ENCODE measurements at places on chromosomes 11 and 22.

DNA sequence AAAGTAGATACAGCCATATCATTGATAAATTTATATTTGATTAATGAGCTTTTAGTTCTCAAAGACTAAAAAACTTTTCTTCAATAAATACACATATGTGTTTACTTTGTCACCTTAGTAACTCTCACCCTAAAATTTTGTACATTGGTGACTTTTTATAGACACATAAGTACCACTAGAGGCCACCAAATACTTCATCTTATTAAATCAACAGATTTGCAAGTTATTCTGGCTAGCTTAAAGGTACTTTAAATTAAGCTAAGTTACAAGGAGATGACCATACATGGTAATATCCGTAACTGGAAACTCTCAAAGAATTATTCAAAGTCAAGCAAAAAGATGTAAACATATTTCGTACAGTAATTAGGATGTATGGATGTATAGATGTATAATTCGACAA, 112.2 kb downstream of the SBF2 start:
- DNase-seq = no peak

DNA sequence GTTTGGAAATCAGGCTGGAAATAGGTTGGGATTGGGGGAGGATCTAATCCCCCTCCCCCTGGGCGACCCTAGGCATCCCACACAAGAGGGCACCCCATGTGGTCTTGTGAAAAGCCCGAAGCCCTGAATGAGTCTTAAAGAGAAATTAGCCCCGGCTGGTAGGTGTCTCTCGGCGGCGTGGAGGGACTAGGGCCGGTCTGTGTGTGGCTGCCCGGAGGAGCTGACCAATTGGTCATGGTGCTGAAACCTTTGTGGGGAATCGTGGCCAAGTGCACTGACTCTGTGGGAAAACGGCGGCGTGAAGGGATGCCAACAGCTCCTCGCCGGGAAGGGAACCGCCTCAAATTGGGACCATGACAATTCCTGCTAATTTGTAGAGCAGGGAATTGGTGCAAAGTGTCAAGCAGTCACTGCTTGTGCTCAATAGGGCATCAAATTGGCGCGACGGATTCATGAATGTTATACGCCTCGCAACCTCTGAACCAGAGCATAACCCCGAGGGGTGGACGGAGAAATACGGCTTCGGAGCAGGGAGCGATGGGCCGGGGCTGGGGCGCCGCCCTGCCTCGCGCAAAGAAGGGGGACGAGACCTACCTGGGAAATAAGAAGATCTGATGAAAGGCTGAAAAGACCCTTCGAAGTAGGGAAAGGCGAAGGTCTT, 1.5 kb downstream of the DBX1 start:
- DNase-seq = no peak

DNA sequence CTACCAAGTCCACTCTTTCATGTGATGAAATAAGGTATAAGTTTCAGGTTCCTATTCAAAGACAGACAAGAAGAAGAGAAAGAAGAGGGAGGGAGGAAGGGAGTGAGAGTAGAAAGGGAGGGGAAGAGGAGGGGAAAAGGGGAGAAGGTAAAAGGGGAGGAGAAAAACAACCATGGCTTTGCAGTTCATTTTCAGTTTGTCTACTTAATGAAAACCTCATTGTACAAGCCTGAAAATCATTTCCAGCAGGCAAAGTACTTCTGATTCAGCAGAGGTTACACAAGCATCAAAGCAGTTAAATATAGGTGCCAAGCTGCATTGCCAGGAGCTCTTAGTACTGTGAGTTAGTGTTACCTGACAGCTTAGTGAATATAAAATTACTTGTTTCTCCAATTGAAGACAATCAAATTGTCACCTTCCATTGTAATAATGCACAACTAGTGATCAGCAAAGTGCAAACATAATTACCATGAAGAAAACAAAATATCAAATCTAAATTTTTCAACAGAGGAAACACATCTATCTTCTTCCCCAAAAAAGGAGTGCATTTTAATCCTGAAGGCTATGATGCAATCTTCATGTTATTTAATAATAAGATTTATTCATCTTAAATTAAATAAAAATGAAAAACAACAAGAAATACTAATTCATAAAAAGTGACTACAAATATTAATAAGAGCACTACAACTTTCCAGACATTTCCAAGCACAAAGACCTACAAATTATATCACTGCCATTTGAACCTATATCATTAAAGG, 8.2 kb downstream of the SOX6 start:
- no peak for DNase-seq

- DNase-seq = no peak
Observed at GRCh38 chr11:117502779-117503100, 175.1 kb downstream of the CEP164 start.

- DNase-seq = no peak
Observed at GRCh38 chr11:33375236-33375635, 118.1 kb downstream of the HIPK3 start.

- no peak for DNase-seq
Observed at GRCh38 chr22:25153961-25154666, 45.5 kb upstream of the CRYBB3 start.

DNA sequence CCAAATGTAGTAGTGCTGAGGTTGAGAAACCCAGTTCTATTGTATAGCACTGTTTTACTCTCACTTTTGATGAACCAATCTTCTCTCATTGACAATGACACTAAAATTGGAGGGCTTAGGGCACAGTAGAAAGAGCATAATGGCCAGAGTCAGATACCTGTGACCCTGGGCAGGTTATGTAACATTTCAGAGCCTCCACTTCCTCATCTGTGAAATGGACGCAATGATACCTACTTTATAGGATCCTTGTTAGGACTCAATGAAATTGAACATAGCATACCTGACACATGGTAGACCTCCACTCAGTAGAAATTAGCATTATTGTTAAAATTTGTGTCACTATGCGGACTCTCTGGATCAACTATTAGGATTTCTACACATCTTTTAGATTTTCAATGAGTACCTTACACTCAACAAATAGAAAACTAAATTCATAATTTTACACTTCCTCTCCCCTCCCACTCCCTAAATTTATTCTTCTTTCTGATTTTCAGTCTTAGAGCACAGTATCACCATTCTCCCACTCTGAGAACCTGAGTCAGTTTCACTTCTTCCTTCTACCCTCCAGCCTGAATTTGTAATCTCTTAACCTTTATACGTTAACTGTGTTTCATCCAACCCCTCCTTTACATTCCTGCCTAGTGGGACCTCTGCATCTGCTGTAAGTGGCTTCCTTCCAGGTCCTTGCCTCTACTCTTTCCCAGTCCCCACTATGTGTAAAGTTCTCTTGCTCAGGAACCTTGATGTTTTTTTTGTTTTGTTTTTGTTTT, 78.3 kb downstream of the MICAL2 start:
- no peak for DNase-seq

DNA sequence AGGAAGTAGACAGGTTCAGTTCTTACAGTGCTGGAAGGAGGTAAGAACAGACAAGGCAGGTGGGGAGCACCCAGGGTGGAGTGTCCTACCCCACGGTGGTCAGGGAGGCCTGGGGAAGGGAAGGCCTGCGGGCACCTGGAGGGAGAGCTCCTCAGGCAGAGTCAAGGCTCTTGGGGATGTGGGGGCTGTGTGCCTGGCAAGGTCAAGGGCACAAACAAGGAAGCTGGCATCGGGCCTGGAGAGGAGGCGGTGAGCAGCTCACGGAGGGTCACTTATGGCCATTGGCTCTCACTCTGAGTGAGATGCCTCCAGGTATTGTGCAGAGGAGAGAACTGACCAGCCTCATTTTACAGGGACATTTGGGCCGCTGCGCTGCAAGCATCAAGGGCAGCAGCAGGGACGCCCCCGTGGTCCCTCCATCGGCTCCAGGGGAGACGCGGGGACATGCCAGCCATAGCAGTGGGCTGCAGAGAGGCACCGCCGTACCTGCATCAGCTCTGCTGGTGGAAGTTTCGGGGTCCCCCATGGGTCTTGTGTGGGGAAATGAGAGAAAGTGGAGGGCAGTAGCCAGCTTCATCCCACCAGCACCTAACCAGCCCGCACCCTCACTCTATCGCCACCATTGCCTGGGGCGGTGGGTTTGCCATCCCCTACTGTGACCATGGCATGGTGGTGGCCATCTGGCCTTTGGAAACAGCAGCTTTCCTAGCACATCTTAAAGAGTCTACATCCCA, 37.5 kb upstream of the RTL6 start:
- no peak for DNase-seq

DNA sequence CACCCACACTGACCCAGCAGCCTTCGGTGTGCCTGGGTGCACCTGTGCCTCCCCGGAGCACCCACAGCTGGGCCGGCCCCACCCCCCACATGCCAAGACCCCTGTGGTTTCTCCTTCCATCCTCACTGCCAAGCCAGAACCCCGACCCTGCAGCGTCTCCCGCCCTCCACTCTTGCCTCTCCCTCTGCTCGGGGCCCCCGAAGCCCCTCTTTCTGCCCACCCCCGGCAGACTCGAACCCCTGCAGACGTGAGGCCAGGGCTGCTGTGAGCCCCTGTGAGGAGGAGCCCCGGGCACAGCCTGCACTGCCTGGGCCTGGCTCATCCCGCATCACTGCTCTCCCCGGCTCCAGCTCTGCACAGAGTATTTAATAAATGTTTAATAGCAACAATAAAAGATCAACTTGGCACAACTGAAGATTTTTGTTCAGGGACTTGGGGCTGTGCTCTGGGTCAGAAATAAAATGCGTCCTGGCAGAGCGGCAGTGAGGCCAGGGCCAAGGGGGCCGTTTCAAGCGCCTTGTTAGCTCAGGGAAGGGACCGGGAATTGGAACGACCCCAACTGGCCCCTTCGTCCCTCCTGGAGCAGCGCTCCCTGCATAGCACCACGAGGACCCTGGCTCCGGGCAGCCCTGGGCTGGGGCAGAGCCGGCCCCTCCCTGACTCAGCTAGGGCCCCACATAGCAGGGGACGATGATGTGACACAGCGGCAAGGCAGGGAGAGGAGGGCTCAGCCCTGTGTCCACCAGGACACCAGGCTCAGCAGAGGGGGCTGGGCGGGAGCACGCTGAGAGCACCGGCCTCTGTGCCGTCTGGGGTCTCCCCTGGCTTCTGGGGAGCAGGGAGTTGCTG, 520.8 kb downstream of the BRD1 start:
- DNase-seq = no peak

DNA sequence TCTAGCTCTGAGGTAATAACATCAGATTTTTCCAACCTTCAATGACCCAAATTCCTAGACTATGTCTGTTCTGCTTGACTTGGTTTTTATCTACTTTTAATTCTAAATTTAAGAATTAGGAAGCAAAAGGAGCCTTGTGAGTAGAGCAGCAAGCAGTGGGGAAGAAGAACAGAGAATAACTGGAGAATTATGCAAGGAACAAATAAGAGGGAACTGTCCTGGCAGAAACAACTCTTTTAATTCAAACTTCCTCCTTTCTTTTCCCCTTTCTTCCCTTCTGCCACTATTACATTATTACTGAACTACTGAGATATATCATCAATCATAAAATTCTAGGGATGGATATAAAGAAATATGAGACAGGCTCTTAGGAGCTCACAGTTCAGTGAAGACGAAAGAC, 276.1 kb downstream of the SBF2 start:
- DNase-seq = no peak

DNA sequence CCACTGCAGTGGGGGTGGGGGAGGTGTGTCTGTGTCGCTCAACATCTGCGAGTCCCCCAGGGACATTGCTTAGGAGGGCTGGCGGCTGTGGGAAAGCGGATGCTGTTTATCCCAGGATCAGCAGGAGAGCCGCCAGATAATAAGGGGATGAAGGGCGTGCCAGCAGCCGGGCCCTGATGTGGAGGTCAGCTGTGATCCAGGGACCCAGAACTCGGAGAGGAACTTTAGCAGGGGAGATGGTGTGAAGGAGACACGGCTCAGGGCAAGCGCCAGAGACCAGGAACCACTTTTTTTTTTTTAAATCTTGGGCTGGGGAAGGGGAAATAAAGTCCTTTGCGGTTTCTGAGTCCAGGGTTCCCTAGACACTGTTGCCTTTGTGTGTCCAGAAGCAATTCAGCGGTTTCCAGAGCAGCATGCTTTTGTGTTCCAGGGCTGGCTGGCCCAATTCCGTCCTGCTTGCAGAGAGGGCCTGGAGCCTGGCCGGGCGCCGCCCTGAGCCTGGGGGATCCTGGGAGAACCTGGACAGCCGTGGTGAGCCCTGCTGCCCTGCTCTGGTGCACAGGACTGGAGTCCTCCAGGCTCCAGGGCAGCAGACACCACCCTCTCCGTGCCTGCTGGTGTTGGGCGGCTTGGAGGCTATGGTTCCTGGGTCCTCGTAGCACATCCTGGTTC, at the start of gene GRAMD4:
GRAMD4 (plus strand) TSS at position 557 of the 672 bp plus-strand sequence. CDS start 6,414 bp downstream, outside the sequence.
- DNase-seq = no peak

- DNase-seq = no peak
Observed at GRCh38 chr11:19976281-19976941, 183.9 kb downstream of the DBX1 start.

DNA sequence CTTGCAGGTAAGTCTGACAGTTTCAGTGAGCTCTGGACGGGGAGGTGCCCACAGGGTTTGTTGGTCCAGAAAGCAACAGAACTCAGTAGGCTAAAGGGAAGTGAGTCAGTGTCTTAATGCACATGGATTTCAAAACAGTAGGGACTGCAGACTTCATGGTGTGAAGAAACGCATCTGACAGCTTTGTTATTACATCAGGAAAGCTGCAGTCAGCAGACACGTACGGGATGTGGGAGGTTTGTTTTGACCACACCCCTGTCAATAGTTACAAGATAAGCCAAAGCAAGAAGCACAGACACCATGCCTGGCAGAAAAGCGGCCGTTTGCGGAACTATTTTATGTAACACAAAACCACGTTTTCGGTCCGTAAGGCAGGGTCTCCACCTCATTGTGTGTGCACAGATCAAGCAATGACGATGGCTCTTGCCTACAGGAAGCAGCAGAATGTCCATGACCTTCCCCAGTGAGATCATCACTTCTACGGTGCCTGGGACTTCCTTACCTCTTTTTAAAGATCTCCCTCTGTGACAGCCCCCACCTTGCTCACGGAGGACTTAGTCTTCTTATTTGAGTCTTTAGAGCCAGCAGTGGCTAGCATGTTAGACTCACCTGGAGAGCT, 58.2 kb upstream of the FTH1 start:
- DNase-seq = peak; percentile 91

DNA sequence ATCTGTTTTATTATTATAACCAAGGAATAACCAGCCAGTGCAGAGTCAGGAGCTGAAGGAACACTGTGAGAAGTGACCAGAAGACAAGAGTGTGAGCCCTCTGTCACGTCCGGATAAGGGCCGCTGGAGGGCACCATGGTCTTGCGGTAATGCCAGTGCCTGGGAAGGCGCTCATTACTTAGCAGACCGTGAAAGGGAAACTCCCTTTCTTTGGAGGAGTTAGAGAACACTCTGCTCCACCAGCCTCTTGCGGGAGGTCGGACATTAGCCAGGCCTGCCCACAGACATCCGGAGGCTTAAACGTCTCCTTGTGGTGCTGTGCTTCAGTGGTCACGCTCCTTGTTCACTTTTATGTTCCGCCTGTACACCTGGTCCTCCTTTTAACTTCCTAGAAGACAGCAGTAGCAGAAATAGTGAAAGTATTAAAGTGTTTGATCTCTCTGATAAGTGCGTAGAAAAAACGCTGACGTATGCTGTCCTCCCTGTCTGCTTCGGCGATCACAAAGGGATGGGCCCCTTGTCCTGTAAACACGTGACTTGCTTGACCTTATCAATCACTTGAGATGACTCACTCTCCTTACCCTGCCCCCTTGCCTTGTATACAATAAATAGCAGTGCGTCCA, 120.6 kb upstream of the LMO1 start:
- DNase-seq = no peak
